Epithelial cell of proximal tubule (primary cell): ENCODE measurements at places on chromosomes 6 and 20. TPM values are rescaled to one million over a fixed set of nuclear protein-coding genes. Genes with fewer than 3 reads are reported as not detected.

GRCh38 chr6:53546281-53546680 lies 1.4 kb upstream of the GCLC start:
- DNase-seq, result no peak

DNA sequence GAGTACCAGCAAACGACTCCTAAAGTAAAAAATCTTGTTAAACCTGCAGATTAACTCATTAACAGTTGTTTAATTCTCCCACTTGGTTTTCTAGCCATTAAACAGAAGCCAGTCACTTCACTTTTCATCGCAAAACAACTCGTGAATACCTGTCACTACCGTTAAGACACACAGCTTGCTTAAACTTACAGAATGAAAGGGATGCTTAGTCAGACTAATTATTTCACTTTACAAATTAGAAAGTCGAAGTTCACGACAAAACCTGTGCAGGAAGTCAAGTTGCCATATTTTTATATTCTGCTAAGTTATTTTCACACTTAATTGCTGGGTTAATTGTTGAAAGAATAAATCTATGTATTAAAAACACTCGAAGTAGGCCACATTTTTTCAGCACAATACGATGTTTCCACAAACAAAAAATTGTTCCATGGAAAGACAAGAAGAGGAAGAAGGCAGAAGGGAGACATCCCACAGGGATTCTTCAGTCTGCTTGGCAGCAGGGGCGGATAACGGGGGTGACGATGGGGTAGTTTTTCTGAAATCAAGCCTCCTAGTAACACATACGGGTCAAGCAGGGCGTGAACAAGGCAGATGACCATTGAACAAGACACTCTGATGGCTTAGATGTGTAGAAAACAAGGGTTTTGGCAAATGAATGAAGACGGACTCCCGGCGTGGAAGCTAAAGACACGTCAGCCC lies 933 bp downstream of the SSR1 start:
- DNase-seq, result no peak

GRCh38 chr6:168155193-168155592 lies 76.2 kb upstream of the FRMD1 start:
- no peak for DNase-seq

DNA sequence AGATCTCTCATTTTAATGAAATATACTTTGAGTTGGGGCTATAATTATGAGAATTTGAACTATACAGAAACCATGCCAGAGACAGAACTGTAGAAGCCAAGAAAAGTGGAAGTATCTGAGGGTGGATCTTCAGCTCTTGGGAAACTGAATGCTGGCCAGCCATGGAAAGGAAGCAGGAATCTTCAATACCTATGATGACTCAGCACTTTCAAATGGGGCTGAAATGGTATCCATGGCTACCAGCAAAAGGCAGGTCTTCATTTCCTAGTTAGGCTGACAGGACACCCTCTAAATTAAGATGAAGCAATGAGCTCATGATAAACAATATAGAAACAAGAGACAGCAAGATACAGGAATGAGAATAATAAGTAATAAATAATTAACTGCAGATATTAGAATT lies 171.3 kb downstream of the COL21A1 start:
- DNase-seq, result no peak

DNA sequence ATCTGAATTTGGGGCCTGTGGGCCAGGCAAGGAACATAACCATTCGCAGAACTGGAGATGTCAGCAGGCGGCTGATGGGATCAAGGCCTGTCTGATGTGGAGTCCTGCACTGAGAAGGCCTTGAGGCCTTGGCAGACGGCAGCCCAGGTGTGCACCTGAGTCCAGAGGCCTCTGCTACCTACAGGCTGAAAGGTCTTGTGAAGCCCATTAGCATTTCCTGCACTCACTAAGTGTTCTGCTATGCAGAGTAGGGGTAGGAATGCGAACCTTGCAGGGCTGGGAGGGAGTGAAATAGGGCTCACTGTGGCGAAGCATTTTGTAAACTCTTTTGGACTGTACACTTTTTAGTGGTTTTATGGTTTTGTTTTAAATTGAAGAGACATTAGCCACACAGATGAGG lies 48.3 kb upstream of the RNF24 start:
- no peak for DNase-seq

DNA sequence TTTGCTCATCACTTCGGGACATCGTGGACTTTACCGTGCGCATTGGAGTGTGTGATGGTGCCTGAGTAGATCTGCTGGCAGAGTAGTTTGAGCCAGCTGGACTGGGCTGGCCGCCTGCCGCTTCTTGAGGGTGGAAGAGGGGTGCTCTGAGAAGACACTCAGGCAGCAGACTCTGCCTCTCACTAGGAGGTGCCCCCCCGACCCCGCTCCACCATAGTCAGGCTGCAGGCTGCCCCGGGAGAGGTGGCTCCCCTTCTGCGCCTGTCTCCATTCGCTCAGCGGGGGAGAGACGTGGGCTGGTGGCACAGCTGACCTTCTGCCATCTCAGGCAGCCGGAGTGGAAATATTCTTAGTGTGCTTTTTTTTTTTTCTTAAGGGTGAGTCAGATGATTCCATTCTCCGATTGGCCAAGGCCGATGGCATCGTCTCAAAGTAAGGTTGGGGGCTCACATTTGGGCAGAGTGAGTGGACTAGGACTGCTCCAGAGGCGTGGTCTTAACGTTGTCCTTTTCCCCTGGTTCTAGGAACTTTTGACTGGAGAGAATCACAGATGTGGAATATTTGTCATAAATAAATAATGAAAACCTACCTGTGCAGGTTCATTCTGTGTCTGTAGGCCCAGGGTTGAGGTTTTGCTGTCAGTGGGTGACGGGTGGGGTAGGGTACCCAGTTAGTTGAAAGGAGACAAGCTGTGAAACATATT lies 1.2 kb downstream of the RPS21 start:
- DNase-seq, result no peak

DNA sequence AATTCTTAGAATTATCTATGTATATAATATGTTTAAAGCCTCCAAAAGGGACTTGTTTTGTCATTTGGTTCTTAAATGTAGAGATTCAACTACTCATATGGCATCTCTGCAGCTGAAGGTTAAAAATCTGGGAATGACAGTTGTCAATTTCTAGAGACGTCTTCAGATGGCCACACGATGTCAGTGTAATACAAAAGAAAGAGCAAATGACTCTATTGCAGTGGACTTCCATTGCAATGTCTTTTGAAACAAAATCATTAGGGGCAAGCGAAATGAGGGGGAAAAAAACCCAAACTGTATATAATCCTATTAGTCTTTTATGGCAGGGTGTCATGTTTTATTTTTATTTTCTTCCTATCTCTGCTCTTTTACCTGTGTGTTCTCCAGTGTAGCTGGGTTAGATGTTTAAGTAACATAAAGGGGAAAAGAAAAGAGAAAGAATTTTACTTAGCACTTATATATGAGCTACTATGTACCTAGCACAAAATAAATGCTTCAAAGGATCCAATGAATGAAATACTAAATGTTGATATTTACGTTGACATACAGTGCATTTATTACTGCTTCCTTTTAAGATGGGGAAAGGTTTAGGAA lies 26.2 kb downstream of the CCN2 start:
- peak; percentile 20 for DNase-seq

DNA sequence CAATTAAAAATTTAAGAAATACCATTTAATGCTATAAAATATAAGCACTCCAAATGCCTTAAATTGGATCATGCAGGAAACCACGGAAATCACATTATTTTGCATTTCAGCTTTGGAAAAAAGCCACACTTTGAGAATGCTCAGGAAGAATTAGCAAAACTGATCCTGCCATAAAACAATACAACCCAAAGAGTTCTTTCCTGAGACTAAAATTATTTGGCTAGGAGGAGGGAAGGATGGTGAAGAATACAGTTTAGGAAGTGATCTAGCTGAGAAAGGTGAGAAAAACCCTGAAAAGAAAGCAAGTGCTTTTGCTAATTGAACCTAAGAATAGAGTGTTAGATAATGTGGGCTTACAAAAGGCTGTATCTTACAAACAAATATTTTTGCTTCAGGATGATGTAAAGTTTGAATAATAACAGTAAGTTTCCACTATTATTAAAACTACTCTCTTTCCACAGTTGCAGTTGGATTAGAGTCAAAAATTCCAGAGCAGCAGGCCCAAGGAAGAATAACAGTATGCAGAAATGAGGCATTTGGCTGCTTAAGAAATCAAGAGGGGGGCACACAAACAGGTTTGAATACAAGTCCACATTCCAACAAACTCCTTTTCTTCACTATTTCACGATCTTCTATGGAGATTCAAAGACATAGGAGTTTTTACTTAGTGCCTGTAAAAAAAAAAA lies 565.4 kb downstream of the RFPL4B start:
- no peak for DNase-seq

GRCh38 chr20:56815796-56816195 lies 186.7 kb downstream of the TFAP2C start:
- DNase-seq, result no peak

- DNase-seq, result no peak
These were observed 57.5 kb downstream of the MKKS start for GRCh38 chr20:10376270-10377075.

- no peak for DNase-seq
These were observed 16.7 kb upstream of the TGM6 start for GRCh38 chr20:2364044-2364443.

- no peak for DNase-seq
These were observed 154.3 kb downstream of the ANKRD60 start for GRCh38 chr20:58073945-58074856.

DNA sequence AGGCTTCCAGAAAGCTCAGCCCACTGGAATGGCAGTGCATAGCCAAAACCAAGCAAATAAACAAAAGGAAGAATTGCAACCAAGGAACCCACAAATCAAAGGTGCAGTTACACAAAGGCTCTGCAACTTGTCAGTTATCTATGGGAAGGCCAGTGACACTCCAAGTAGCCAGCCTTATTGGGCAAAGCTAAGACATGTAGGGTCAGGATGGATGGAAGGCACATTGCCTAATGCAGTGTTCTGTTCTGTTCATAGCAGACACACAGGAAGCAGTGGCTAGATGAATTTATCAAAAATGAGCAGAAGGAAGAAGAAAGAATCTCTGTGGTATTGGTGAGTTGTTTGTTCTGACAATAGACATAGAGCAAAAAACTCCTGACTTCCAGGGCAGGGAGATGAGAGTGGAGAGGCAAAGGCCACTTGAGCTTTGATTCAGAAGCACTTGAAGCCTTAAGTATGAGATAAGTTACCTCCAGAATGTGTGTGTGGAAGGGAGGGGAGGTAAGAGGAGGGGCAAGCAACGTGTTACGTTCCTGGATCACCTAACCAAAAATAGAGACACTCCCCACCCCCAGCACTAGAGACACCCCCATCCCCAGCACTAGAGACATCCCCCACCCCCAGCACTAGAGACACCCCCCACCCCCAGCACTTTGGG lies 57.9 kb upstream of the AKAP12 start:
- no peak for DNase-seq

GRCh38 chr20:50744143-50744792 lies 12.9 kb downstream of the PARD6B start:
- no peak for DNase-seq

DNA sequence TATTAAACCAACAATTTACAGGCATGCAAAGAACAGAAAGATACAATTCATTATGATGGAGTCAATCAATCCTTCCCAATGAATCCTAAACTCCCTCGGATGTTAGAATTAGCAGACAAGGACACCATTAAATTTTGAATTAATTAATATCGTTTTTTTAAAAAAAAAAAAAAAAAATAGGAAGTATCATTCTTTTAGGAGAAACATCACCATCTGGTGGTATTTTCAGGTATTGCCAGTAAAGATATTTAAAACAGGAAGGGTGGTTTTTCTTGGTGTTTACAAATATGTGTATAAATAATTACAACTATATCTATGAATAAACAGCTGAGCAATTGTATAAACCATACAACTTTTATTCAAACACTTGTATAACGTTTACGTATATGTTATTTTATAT lies 564.4 kb downstream of the HAO1 start:
- DNase-seq, result no peak

DNA sequence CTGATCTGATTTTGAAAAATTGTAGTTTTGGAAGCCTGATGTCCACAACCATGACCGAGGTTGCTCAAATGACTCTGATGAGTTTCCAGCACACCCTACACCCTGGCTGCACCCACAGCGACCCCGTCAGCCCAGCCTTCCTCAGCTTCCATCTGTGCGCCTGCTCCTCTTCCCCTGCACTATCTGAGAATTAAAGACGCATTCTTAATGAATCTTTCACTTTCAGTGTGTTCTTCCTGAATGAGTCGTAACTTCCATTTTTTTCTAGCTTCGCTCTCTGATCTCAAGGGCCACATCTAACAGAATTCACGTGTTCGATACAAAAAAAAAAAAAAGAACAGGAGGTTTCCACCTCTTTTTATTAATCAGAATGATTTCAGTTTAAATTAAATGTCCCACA lies 21.3 kb upstream of the RREB1 start:
- no peak for DNase-seq

DNA sequence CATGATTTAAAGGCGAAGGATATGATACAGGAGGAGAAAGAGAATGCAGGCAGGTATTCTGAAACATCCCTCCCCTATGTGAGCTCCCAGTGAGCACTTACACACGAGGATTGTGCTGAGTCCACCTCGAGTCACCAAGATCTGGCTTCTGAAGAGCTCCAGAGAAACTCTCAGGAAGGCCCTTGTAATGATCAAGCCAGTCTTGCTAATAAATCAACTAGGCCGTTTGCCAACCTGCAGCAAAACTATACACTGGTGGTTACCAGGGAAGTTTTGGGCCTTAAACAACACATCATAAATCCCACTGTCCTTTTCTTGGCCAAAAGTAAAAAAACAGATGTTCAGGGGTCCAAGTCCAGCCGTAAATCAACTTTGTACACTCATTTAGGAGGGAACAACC lies 79.2 kb downstream of the STXBP5 start:
- DNase-seq, result no peak

DNA sequence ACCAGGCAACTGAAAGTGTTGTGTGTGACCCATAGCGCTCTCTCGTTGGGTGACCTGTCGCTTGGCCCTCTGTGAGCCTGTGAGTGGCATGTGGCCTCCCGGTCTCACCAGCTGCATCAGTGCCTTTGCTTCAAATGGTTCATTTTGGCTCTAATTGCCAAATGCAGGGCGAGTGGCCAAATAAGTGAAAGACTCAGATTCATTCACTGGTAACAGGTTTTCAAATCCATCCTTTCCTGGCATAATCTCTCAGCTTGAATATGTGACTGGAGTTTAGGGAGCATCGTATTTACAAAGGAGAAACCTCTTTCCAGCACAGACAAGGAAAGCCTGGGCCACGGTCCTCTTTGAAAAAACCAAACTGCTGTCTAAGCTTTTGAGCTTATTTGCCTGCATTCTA lies 321.6 kb upstream of the QKI start:
- DNase-seq, result no peak

INSM1 gene
- not detected in 2 replicates for total RNA-seq

PRDM1 gene
- 0.14 and 1.0 TPM in 2 replicates for total RNA-seq

MPC1 gene
- total RNA-seq, result 20.4 and 21.2 TPM in 2 replicates

ZSCAN26 gene
- 6.0 and 6.9 TPM in 2 replicates for total RNA-seq

BANF2 gene
- not detected in 2 replicates for total RNA-seq

SMOC2 gene
- total RNA-seq, result 0.35 TPM in 1 of 2 replicates, not detected in the other

NUP43 gene
- total RNA-seq, result 29.8 and 31.5 TPM in 2 replicates

FBXO9 gene
- 20.7 and 48.8 TPM in 2 replicates for total RNA-seq
